ENCODE measurements at places on chromosomes 6 and 20.
A peak's percentile ranks its signal among the peaks of the same experiment; 100 is the strongest.

GRCh38 chr6:32397252-32397920, 9.6 kb downstream of the BTNL2 start:
- DNase-seq: no peak

DNA sequence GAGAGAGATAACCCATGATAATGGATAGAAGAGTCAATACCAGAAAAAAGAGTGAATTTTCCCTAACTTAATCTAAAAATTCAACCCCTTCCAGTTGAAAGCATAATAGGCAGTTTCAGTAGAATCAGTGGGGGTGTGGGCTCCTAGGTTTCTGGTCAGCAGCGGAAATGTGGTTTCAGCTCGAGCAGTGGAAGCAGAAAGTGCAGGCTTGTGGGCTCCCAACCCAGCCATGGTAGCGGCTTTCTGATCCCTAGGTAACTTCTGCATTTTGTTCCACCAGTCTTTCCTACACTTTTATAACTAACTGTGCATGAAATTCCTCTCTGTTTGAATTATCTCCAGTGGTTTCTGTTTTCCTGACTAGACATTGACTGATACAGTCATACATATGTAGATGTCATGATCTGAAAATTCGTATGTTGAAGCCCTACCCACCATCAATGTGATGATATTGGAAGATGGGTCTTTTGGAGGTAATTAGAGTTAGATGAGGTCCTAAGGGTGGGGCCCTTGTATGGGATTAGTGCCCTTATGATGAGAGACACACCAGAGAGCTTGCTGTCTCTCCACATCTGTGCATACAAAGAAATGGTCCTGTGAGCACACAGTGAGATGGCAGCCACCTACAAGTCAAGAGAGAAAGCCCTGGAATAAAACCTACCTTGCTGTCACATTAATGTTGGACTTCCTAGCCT, 6.5 kb upstream of the DDO start:
- no peak for DNase-seq

DNA sequence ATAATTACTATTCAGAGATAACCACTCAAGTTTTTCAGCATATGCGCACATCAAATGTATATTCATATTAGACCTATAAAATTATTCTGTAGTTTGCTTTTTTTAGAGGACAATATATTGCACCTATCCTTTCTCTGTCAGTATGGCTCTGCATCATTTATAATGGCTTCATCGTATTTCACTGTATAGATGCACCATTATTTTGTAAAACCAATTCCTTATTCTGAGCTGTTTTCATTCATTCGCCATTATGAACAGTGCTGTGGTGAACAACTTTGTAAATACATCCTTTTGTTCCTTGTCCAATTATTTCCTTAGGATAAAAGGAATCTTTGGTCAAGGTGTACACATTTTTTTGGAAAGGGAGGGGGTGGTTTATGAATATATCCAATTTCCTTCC, 29.2 kb upstream of the BCAS4 start:
- DNase-seq: no peak

GRCh38 chr6:149267072-149267471, 50.4 kb upstream of the TAB2 start:
- no peak for DNase-seq

GRCh38 chr6:169064194-169064593, 189.5 kb downstream of the THBS2 start:
- DNase-seq: no peak

- no peak for DNase-seq
These were observed 573.4 kb downstream of the FRK start for GRCh38 chr6:115487331-115487730.

DNA sequence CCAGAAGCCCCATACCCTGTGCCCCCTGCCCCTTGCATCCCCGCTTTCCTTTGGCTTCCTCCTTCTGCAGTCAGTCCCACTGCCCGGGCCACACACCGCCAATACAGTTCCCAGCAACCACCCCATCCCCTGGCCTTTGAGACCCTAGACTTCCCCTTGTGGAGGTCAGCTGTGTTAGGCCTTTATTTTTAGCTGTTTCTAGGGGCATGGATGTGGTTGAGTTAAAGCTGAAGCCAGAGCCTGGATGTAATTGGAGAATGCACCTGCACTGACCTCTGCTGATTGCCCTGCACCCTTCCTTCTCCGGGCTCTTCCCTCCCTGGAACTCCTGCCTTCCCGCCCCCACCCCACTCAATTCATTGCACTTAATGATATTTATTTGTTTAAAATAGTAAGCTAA, 33.9 kb downstream of the LYRM2 start:
- no peak for DNase-seq

DNA sequence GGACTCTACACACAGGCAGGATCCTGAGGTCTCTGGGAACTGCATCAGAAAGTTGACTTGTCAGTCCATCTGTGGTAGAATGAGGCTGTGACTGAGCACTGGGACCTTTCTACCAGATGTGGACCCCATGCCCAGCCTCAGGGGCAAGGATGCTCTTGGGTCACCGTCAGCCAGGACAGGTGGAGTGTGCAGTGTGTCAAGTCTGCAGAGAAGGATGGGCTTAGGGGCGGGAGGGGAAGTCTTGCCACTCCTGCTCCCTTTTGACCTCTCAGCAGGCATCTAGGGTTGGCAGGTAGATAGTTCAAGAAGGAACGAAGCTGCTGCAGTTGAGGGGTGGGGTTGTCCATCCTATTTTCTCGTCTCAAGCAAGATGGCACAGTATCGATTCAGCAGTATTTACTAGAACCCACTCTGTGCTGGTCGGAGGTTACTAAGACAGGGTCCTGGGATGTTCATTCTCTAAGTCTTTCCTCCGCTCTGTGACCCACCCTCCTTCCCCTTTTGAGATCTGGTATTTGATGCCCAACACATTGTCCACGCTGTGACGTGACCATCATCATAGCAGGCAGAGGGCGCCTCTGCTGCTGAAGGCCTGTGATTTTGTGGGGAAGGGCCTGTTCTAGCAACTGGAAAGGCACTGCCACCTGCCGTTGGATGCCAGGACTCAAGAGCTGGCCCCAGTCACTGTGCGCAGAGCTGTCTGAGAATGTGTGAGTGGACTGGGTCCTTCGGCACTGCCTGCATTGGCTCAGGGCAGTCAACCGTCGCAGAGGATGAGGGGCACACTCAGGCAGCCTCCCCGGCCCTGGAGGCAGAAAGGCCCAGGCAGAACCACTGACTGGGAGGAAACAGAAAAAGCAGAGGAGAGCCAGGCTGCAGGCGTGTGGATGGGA, 23.2 kb downstream of the RBCK1 start:
- peak; percentile 25 for DNase-seq

DNA sequence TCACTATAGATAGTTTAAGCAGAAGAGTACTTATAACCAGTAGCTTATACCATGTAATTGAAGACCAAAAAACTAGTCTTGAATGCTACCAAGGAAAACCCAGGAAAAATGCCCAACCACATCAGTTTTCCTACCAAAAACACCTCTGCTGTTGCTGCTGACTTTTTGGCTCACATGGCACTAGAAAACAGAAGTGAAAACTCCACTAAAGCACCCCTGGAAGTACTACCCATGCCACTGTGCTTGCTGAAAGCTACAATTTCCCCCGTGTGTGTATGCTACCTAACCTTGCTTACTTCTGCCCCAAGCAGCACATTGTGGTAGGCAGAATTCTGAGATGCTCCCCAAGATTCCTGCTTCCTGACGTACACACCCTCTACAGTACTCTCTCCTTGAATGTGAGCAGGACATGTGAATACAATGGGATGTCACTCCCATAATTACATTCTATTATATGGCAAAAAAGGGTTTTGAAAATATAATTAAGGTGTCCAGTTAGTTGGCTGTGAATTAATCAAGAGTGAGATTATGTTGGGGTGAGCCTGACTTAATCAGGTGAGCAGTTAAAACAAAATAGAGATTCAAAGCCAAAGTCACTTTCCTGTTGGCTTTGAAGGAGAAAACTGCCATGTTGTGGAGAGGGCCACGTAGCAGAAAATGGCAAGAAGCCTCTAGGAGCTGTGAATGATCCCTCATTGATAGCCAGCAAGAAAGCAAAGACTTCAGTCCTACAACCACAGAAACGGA, 209.8 kb upstream of the MARCKS start:
- DNase-seq: no peak

- DNase-seq: peak; percentile 77
These were observed 1.4 kb downstream of the ATXN1 start for GRCh38 chr6:16759646-16760515.

DNA sequence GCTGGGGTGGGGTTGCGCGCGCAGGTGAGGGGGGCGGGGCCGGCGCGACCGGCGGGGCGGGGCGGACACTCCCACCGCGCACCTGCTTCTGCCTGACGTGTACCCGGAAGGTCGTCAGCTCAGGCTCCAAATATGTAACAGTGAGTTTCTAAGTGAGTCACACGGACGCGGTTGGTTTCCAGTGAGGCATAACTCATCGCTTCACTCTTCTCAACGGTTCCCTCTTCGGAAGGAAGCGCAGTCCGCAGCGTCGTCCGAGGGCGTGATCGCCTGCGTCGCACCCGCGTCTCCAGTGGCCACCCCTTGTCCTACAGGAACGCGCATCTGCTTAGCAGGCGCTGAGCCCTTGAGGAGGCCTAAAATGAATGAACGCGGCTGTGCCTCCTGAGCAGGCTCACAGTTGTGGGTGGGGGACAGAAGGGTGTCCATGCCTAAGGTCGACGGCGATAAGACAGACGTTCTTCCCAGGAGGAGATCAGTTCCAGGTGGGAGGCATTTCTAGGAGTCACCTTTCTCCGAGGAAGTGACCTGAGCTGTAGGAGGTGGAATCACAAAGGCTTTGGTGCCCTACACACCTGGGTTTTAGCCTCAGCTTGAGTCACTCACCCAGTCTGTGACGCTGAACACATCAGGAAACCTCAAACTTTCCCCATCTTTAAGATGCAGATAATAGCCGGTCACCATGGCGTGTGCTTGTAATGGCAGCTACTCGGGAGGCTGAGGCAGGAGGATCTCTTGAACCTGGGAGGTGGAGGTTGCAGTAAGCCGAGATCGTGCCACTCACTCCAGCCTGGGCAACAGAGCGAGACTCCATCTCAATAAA, 50.9 kb upstream of the EZR start:
- peak; percentile 97 for DNase-seq

DNA sequence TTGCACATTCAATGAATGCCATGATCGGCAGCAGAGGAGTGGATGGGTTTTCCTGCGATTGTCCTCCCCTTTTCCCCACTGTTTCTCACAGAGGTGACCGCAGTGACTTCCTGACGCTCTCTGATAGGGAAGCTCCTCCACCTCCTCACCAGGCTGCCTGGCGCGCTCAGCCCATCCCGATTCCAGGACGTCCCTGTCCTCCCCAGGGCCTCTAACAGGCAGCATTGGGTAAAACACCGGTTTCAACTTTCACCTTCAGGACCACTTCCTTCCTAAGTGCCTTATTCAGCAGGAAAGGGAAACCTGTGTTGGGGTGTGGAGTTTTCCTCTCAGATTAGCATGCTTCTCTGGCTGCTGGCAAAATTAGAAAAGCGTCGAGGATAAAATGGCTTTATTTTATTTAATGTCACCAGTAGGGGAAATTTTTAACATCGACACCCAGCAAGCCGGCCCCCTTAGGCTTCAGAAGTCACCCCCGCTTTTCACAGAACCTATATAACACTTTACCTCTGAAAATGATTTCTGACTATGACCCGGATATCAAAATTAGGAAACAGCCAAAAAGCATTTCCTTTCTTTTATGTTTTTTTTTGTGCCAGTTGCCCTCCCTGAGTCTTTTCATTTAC, 570.4 kb upstream of the GJE1 start:
- DNase-seq: peak; percentile 30

DNA sequence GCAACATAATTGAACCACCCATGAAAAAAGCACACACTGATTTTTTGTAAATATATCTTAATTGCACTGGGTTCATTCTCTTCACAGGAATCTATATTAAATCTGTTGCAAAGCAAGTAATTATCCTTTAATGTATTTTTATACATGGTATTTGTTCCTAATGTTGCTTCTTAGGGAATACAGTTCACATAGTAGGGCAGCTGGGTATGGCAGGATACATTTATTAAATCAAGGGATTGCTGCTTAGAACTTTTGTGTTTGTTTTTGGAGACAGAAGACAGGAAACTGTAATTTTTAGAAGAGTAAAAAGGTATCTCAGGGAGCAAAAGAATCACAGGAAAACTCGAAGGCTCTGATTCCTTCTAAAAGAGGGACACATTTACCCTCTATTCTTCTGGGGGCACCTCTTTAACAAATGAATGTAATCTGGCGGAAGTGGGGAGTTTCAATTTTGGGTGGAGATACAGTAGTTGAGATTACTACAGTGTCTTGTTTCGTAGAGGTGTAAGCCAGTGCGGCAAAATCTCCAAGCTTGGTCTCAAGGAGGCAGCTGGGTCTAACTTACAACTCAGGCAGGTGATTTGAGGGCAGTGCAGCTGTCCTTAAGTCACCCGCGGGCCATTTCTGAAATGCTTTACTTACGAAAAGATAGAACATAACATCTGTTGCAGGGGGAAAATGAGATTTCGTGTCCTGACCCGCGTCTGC, 812 bp upstream of the SMIM13 start:
- DNase-seq: peak; percentile 48

Data from CD4-positive, alpha-beta T cell treated with Interleukin-2 at 100 ng/mL for 4 hours (primary cell).